Stimulated activated CD4-positive, alpha-beta T cell treated with anti-CD3 and anti-CD28 coated beads, Interleukin-4, amount 100 ng/mL, for 48 hours (primary cell): ENCODE measurements at places on chromosomes 16 and 17.

- no peak for DNase-seq
These were observed 14.7 kb upstream of the RPTOR start for GRCh38 chr17:80529904-80530292.

GRCh38 chr17:3539881-3540540 lies 17.6 kb downstream of the TRPV3 start:
- DNase-seq, result no peak

GRCh38 chr17:45235416-45236281 lies 14.0 kb downstream of the FMNL1 start:
- peak; percentile 67 for DNase-seq

DNA sequence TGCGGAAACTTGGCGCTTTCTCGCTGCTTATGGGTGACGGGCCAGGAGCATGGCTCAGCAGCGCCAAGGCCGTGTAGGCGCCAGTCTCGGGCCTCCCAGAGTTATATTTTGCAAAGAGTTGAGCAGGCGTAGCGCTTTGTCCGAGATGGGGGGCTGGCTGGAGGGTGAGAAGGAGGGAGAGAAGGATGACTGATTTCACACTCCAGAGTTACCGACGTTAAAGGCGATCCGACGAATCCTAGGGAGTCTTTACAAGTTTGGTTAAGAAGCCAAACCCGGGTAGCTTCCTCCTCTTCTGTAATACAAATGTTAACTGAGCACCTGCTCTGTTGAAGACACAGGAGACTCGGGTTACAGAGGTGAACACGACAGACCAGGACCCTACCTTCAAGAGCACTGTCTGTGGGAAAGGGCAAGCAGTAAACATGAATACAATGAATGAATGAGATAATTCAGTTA lies 782 bp downstream of the POLR2A start:
- no peak for DNase-seq

GRCh38 chr17:80347536-80347935 lies 67.4 kb upstream of the ENDOV start:
- DNase-seq, result no peak

- DNase-seq, result no peak
These were observed 21.6 kb upstream of the EVPL start for GRCh38 chr17:76048711-76049110.

- no peak for DNase-seq
These were observed 42.1 kb downstream of the IKZF3 start for GRCh38 chr17:39822051-39822451.

DNA sequence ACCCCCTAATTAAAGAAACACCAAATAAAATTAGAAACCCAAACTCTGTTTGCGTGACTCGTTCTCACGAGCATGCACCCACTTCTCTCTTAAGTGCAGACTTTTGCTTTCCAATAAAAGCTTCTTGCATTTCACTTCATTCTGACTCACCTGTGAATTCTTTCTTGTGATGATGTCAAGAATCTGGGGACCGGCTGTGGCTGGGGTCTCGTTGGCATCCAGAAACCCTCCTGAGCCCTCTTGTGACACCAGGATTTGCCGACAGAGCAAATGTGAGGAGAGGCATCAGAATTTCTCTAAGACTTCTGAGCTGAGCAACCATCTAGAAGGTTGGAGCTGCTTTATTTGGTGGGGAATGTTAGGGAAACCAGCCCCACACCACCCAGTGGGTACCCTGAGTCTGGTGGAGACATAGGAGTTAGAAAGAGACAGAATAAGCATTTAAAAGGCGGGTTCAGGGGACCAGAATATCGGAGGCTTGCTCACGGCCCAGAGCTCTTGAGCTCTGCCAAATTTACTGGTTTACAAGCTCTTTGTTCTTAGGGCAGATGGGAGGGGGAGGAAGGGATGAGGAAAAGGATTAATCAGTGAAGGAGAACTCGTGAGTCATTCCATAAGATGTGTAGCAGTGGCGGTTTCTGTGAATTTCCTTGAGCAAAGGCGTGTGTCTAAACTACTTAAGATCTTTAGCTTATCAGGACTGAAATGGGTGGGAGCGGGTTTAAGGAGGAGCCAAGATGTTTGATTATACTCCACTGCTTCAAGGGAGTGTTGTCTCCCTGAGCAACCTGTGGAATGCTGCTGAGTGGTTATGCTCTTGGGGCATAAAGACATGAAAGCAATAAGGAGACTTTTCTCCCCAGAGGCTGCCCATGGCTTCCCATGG lies 24.2 kb upstream of the TMC5 start:
- DNase-seq, result no peak

DNA sequence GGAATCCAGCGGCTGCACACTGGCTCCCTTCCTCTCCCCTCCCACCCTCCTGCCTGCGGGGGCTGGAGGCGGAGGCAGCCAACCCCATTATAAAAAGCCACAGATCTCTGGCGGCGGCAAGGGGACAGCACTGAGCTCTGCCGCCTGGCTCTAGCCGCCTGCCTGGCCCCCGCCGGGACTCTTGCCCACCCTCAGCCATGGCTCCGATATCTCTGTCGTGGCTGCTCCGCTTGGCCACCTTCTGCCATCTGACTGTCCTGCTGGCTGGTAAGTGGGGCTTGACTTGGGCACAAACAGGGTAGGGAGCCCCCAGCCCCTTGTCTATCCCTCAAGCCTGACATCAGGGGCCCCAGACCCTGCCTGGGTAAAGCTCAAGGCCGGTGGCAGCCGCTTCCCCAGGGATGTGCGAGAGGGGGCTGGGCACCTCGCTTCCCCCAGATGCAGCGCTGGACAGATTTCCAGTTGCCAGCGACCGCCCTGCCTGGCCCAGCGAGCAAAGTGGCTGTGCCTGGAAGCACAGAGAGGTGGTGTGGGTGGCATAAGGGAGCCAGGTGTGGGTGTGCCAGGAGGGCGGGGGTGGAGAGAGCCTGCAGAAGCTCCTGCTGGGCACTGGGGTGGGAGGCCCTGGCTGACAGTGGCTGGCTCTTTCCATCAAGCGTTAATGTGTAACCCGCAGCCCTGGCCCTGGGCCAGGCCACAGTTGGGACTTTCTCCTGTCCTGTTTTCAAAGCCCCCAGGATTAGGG lies at the start of gene CX3CL1:
TSS of gene CX3CL1 (plus strand) at position 119 of the 745 bp plus-strand sequence. CDS start at position 198, 79 bp downstream.
- no peak for DNase-seq

DNA sequence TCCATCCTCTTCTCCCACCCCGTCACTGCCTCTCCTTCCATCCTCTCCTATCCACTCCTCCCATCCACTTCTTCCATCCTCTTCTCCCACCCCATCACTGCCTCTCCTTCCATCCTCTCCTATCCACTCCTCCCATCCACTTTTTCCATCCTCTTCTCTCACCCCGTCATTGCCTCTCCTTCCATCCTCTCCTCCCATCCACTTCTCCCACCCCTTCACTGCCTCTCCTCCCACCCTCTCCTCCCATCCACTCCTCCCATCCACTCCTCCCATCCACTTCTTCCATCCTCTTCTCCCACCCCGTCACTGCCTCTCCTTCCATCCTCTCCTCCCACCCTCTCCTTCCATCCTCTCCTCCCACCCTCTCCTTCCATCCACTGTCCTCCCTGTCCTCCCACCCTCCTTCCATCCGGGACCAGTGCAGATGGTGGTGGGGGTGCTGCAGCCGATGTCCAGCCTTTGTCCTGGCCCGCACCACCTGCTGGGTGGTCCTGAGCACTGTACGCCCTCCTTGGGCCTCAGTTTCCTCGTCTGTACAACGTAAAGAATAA lies 1.1 kb downstream of the WFIKKN1 start:
- no peak for DNase-seq

- DNase-seq, result no peak
These were observed 1.2 kb upstream of the TCAP start for GRCh38 chr17:39663688-39664580.

- DNase-seq, result no peak
These were observed 53.5 kb downstream of the MPHOSPH6 start for GRCh38 chr16:82116535-82116934.

GRCh38 chr17:55454906-55455474 lies 33.4 kb upstream of the MMD start:
- no peak for DNase-seq

GRCh38 chr16:4212211-4212933 lies 29.5 kb downstream of the SRL start:
- DNase-seq, result no peak

DNA sequence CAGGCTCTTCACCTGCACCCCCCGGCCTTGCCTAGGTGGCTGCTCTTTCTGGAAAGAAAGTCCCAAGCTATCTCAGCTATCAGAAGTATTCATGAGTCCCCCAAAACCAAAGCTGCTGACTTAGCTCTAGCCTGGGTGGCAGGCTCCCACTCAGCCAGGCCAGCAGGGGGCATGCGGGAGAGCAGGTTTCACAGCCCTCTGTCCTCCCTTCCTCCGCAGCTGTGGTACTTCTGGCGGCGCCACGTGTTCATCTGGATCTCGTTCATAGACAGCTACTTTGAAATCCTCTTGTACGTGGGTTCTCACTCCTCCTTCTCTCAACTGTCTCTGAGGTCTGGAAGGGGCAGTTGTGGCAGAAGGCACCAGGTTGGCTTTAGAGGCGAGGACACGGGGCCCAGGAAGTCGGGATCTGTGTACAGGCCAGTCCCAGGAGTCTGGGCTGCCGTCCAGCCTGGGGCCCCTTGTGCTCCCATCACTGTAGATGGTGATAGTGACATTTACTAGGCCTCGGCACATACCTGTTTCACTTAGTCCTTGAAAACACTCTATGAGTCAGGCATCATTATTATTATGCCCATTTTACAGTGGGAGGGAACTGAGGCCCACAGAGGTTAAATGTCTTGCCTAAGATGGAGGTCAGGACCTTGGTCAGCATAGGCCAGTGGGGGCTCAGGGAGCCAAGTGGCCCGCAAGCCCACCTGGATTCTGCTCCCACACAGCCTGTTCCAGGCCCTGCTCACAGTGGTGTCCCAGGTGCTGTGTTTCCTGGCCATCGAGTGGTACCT lies 12.9 kb downstream of the TRPV2 start:
- no peak for DNase-seq

DNA sequence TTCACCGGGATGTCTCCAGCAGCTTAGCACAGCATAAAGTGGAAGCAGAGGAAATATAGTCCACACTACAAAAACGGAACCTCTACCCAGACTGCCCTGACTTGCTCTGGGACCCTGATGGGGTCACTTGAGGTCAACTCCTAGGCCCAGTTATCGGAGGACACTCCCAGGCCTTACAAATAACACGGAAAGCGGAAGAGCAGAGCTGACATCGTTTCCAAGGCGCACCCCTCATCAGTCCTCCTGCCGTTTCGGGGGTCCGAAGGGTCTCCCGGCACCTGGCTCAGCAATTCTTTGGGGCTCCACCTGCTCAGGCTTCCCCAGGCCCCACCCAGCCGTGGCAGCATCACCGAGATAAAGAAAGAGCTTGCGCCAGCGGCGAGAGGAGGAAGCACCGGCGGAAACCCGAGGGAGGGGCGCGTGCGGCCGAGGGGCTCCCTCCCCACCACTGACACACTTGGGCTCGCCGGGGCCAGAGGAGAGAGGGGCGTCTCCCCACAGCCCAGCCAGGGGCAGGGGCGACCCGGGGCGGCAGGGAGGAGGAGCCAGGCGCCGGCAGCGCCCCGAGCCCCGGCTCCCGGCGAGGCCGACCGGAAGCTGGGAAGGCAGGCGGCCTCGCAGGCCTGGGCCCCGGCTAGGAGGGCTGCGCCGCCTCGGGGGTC lies 727 bp downstream of the CORO7 start:
- peak; percentile 43 for DNase-seq

GRCh38 chr16:10888320-10888937 lies 11.4 kb downstream of the CIITA start:
- no peak for DNase-seq

- no peak for DNase-seq
These were observed 7.4 kb upstream of the PSMC3IP start for GRCh38 chr17:42584880-42585279.

DNA sequence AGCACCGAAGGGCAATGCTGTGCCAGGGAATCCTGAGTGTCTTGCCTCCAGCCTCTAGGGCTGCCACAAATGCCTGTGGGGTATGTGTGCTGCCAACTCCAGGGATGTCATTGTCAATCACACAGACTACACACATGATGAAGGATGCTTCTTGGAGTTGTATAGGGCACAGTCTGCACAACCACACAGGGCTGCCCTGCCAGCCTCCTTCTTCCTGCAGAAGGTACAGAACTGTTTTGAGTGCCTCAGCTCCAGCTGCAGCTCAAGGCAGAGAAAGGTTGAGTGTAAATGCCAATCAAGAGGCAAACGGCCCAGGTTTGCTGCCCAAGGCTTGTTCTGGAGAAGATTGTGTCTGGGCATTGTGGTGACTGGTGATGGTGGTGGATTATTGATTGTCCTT lies 15.6 kb downstream of the SCNN1B start:
- no peak for DNase-seq

- no peak for DNase-seq
These were observed 9.5 kb upstream of the RHBDL3 start for GRCh38 chr17:32256012-32256700.

DNA sequence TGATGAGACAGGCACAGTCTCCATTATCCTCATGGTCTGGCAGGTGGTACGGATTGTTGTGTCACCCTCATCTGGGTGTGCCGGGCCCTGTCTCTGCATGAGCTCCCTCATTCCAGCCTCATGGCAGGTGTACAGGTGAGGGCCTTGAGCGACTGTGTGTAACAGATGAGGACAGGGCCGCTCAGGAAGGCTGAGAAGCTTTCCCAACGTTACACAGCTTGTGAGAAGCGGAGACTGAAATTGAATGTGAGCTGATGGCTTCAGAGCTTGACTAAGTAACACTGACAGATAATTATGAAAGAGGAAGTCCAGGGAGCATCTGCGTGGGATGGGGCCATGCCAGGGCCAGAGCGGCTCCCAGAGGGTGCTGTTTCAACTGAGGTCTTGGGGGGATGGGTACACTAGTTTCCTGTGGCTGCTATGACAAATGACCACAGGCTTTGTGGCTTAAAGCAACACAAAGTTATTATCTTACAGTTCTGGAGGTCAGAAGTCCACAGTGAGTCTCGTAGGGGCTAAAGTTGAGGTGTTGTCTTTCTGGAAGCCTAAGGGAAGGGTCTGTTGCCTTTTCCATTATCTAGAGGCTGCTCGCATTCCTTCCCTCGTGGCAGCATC lies 36.7 kb downstream of the CMIP start:
- DNase-seq, result peak; percentile 11

DNA sequence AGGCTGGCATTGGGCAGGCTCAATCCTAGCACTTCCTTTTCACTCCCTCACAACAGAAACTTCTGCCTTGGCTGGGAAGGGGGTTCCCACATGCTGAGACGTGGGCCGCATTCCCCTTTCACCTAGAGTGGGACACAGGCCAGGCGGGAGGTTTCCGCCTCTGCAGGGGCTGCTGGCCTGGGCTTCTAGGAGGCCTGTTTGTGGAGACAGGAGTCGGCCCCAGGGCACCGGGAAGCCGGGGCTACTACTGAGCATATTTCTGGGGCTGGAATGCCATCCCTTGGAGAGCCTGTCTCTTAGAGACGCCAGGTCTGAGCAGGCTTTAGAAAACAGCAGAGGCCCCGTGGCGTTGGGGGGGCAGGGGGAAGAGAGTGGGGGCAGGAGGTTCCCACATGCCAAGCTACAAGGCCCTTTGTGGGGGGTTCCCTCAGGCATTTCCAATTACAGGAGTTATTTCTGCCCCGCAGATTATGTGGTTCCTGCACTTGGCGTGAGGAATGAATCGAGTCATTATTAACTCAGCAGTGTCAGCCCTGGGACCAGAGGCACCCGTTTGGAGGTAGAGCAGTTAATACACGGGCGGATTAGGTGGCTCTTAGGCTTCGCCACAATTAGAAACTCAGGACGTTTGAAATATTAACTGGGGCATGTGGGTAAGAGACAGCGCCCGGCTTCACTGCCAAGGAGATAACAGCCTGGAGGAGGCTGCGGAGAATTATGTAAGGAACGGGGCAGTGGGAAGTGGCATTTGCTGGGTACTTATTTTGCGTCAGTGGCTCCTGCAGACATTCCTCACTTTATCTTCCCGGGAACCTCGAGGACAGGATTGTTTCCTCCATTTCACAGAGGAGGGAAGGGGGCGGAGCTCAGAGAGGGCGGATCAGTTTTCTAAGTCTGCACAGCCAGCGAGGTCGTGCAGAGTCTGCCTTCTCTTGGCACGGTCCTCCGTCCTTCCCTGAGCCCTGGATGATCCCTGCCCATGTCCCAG lies 162.5 kb downstream of the MAF start:
- no peak for DNase-seq
